ENCODE measurements at places on chromosomes 3 and 15. TPM values are rescaled to one million over a fixed set of nuclear protein-coding genes. Genes with fewer than 3 reads are reported as not detected.

- DNase-seq = peak; percentile 51
These were observed 12.2 kb downstream of the ALG1L2 start for GRCh38 chr3:130093741-130094391.

GRCh38 chr3:102536456-102536855 lies 101.6 kb downstream of the ZPLD1 start:
- no peak for DNase-seq

GRCh38 chr3:132346841-132347736 lies 29.9 kb downstream of the ACP3 start:
- no peak for DNase-seq

DNA sequence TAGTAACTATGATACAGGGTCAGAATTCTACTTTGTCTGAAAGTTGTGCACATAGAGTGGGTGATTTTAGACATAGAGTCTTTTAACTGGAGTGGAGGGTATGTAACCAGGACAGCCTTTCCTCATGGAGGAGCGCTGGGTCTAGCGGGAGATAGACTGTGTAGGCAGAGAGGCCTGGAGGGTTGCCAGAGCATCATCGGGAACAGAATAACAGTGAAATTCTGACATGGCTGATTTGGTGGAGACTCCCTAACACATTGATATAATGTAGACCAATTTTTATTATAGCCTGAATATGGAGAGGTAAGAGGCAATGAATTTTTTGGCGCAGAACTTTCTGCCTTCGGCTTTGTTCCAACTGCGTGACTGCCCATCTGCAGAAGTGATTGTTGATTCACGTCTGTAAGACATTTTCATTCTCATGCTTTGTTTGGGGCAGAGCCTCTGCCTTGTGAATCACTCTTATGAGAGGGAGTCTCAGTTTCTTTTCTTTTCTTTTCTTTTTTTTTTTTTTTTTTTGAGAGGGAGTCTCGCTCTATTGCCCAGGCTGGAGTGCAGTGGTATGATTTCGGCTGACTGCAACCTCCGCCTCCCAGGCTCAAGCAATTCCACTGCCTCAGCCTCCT lies 16.0 kb downstream of the LPP start:
- DNase-seq = no peak

The UCN2 gene
- total RNA-seq = 0.32 TPM

The VGLL3 gene
- total RNA-seq = 40.2 TPM

The C3orf85 gene
- total RNA-seq = not detected
